Cortex of kidney (tissue), 1 donor: ENCODE measurements at places on chromosomes 12 and 14.

- no peak for DNase-seq
These were observed 26.8 kb downstream of the AMN1 start for GRCh38 chr12:31702047-31702446.

GRCh38 chr12:114661245-114661644, 22.7 kb downstream of the TBX3 start:
- DNase-seq: no peak

- no peak for DNase-seq
These were observed 96.7 kb downstream of the RFLNA start for GRCh38 chr12:124391340-124392261.

- no peak for DNase-seq
These were observed 771 bp downstream of the OTX2 start for GRCh38 chr14:56809270-56810146.
